ENCODE measurements at places on chromosomes 5 and 9.

DNA sequence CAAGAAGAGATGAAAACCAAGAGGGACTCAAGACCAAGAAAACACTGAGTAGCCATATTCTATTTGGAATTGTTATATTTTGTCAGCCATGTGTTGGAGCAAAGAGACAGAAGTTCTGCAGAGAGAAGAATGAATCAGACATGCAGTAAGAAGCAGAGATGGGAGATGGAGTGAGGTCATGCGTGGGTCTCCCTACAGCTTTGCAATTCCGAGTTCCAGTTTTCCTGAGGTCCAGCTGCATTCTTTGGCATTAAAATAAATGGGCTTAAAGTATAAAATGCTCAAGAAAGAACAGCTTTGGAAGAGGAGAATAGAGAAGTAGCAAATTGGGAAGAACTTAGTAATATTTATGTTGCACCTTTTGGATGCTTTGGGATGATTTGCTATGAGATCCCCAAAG, 361.6 kb downstream of the NPR3 start:
- H3K27ac ChIP-seq, result no peak overlapping the region
- H3K27me3 ChIP-seq, result no peaks in the 10 kb centered on the region
- no peaks in the 10 kb centered on the region for H3K4me1 ChIP-seq
- no peak overlapping the region for H3K4me3 ChIP-seq
- no peaks in the 10 kb centered on the region for H3K36me3 ChIP-seq
- DNase-seq, result no peak

DNA sequence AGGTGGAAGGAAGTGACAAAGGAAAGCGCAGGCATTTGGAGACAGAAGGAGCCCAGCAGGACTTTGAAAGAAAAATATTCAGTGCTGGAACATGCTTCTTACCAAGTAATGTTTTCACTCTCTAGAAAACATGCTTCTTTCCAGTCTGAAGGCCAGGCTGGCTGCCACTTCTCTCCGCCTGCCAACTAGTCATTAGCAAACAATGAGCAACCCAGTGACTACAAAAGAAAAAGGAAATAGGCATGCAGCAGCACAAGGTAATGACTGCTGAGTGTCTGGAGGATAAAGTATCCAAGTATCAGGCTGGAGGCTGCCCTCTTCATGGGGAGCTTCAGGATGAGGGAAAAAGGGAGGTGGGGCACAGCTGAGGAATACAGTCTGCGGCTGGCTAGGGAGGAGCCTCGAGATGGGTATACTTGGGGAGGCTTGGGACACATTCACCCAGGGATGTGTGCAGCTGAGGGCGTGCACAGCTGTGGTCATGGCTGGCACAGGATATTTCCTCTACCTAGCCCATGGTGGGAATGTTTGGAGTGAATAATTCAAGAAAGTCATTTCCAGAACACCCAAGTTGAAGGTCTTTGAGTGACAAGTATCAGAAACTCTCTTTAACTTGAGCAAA, 161.5 kb upstream of the KIF2A start:
- no peak overlapping the region for H3K27ac ChIP-seq
- no peaks in the 10 kb centered on the region for H3K4me1 ChIP-seq
- H3K36me3 ChIP-seq, result no peaks in the 10 kb centered on the region
- DNase-seq, result no peak
- H3K4me3 ChIP-seq, result no peak overlapping the region

- H3K27me3 ChIP-seq, result no peaks in the 10 kb centered on the region
- H3K4me3 ChIP-seq, result no peak overlapping the region
- DNase-seq, result no peak
- no peaks in the 10 kb centered on the region for H3K36me3 ChIP-seq
- no peaks in the 10 kb centered on the region for H3K4me1 ChIP-seq
Measured at GRCh38 chr5:98497418-98497817, 276.0 kb upstream of the RGMB start.

DNA sequence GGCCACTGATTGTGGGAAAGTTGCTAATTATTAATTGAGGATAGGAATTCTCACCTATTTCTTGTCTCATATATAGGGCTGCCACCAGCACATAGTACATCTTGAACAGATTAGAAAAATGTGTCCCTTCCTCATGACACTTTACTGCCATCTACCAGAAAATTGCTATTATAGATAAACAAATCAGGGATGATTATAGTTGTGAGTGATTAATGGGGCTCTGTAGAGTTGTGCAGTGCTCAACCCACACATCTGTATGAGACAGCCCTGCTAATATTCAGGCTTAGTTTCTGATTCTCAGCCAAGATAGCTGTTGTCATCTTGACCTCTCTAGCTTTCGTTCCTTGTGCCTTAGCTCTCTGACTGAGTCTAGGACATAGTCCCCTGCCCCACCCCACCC, 373.3 kb downstream of the TLE4 start:
- H3K4me1 ChIP-seq, result peaks cover 3% of the 10 kb centered on the region
- no peak overlapping the region for H3K4me3 ChIP-seq
- no peaks in the 10 kb centered on the region for H3K27me3 ChIP-seq

GRCh38 chr5:40958811-40959210, 49.5 kb downstream of the C7 start:
- H3K27me3 ChIP-seq, result no peaks in the 10 kb centered on the region
- H3K4me1 ChIP-seq, result no peaks in the 10 kb centered on the region
- no peak for DNase-seq
- H3K4me3 ChIP-seq, result no peak overlapping the region

- DNase-seq, result peak; percentile 31
- H3K4me3 ChIP-seq, result peak overlapping the region; percentile 57
- no peaks in the 10 kb centered on the region for H3K27me3 ChIP-seq
- H3K36me3 ChIP-seq, result no peaks in the 10 kb centered on the region
Measured at GRCh38 chr9:136687721-136688223, 515 bp upstream of the AGPAT2 start.

GRCh38 chr9:70145981-70146380, 102.3 kb downstream of the MAMDC2 start:
- no peak overlapping the region for H3K4me3 ChIP-seq
- H3K27ac ChIP-seq, result no peak overlapping the region
- H3K4me1 ChIP-seq, result no peaks in the 10 kb centered on the region
- H3K36me3 ChIP-seq, result no peaks in the 10 kb centered on the region

Data from ovary (tissue), 10 donors.